NCI-H2029 treated with DMSO at 0.1 percent for 48 hours (cell line): ENCODE measurements at places on chromosomes 16 and 17.

DNA sequence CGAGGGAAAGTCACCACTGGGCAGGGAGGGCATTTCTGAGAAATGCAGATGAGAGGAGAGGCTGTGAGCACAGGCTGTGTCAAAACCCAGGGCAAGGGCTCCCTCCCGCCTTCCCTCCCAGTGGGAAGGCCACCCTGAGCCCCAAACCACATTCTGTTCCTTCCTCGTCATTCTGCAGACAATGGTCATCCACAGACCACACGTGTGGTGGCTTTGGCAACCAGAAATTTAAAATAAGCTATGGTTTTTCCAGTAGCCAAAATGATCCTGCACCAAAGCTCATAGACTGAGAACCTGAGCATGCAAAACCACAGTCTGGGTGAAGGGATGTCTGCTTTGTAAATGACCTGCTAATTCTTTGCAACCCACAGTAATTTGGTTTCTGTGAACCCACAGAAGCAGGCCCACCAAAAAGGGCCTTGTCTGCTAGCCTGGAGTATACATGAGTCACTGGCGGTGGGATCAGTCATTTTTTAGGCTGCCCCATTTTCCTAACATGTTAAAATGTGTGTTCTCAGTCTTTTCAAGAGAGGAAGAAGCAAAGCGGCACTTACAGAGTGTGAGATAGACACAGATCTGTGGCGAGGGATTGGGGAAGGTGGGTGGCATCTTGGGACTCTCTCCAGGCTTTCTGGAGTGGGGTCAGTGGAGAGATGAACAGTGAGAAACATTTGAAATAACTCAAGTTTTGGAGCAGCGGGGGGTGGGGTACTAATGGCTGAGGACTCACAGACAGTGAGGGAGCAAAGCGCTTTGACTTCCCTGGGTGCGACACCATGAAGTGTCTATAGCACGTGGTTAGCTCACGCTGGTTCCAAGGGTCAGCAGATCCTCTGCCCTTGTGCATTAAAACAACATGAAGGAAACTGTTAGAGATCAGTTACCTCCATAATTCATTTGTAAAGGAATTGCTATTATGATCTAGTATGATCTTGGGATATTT lies 20.5 kb downstream of the GRB7 start:
- DNase-seq, result no peak

DNA sequence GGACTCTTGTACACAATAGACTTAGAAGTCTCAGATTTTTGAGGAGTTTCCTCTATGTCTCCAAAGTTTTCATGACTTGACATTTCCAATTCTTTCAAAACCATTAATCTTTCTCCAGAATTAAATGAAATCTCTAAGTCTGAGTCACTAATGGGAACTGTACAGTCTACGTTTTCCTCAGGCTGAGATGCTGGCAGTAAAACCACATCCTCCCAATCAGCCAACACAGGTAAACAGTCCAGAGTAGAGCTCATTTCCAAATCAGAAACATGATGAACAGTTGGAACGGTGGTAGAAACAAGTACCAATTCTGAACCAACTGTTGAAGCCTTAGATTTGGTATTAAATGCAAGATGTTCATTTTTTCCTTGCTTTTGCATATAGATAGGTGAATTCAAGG lies 7.9 kb downstream of the ERI2 start:
- DNase-seq, result no peak

GRCh38 chr17:76189247-76189646 lies 48.2 kb upstream of the FOXJ1 start:
- DNase-seq, result no peak

DNA sequence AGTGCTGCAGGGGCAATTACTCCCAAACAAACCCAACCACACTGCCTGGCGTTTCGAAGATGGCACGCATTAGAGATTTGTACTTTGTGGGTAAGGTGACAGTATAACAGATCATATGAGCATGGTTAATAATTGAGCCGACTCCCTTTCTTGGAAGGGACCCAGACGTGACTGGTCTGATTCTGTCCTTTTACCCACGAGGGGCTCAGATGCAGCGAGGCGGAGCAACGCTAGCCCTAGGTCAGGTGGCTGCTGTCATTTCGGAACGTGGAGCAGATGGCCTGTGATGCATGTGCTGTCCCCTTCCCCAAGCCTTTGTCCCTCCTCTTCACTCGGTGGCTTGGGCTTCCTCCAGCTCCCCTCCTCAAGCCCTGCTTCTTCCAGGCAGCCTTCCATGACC lies 84.2 kb downstream of the SNX29 start:
- no peak for DNase-seq

DNA sequence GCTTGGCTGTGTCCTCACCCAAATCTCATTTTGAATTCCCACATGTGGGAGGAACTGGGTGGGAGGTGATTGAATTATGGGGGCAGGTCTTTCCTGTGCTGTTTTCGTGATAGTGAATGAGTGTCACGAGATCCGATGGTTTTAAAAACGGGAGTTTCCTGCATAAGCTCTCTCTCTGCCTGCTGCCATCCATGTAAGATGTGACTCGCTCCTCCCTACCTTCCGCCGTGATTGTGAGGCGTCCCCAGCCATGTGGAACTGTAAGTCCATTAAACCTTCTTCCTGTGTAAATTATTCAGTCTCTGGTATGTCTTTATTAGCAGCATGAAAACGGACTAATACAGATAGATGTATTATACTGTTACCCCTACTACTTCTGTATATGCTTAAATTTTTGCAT lies 3.6 kb downstream of the SPATA33 start:
- no peak for DNase-seq

DNA sequence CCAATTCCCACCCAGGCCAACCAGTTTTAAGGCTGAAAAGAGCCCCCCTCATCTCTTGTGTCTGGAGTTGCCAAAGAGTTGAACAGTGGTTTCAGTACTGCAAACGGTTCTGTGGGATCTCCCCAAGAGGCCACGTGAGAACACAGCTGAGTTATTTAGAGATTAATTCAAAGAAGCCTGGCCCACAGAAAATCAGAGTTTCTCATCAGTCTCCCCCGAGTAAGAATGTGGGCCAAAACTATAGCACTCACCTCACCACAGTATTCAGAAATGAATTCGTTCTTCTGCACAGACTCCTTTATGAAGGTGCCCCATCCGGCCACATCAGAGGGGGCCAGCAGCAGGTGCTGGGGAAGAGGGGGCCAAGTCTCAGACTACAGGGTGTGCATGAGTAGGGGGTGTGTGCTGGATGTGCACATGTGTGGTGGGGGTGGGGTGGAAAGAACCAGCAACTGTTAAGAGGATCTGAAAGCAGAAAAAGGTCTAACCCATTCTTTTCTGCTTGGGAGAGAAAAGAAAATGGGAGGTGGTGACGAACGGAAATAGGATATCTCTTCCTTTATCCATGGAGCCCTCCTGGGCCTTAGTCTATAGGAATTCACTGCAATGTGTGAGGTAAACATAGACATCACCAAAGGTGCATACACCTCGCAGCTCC lies 22.6 kb downstream of the CNTNAP1 start:
- DNase-seq, result no peak

DNA sequence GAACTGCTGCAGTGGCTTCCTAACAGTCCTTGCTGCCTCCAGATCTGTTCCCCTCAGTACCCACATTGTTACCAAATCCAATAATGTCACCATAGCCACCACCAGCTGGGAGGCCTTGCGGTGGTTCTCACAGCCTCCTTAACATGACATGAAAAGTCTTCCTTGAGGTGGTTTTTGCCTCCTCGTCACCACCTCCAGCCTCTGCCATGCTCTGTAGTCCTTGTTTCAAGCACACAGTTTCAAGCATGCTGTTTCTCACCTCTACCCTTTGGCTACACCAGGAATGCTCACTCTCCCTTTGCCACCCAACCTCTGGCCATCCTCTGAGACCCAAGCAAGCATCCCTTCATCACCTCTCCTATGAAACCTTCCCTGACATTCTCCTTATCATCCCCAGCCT lies 47.2 kb downstream of the DNAH9 start:
- no peak for DNase-seq

- no peak for DNase-seq
These were observed 46.7 kb upstream of the ZC3H18 start for GRCh38 chr16:88523309-88524161.

- no peak for DNase-seq
These were observed 27.1 kb downstream of the USP31 start for GRCh38 chr16:23122144-23122543.

DNA sequence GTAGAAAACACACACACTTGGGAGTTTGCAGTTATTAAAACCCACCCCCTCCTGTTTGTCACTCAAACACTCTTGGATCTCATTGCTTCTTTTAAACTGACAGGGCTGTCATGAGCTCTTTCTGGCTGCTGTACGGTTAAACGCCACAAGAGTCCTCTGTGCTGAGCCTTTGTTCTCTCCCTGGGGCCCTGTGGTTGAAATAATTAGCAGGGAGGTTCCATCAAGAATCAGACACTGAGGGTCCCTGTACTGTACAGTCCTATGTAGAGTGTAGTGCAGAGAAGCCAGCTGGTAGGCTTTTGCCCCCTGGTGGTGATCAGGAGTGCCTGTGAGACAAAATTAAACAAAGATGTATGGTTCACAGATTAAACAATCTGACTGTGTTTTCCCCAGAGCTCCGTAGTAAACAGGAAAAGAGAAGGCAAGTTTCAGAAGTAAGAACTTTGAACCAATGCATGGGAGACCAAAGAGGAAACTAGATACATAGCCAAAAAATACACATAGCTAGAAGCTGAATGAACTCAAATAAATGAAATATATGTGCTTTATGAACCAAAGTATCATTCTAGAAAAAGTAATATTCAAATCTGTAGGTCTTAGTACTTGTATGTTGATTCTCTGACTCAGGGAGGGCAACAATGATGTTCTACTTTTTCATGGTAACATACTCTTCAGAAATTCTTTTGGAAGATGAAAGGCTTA lies 1.4 kb upstream of the SSH2 start:
- peak; percentile 75 for DNase-seq

DNA sequence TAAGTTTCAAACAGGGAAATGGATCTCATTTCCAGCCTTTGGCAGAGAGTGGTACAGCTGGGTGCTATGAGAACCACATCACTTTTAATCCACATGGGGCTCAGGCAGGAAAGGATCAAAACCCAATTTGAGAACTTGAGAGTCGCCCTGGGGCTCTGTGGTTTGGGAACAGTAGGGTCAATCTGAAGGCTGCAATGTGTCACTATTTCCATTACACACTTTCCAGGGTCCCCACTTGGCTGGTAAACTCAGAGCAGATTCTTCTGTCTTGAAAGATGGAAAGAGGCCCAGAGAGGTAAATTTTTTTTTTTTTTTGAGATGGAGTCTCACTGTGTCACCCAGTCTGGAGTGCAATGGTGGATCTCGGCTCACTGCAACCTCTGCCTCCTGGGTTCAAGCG lies 6.7 kb upstream of the HIGD1B start:
- DNase-seq, result no peak

- DNase-seq, result no peak
These were observed 174.3 kb downstream of the FTO start for GRCh38 chr16:53878216-53878615.

DNA sequence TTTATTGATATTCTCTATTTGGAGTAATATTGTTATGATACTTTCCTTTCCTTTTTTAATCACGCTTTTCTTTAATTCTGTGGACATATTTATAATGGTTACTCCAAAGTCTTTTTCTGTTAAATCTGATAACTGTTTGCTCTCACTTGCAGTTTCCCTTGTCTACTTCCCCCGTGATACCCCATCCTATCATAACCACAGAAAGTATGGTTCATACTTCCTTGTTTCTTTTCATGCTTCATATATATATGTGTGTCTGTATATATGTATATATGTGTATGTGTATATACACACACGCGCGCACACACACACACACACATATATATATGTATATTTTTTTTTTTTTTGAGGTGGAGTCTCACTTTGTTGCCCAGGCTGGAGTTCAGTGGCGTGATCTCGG lies 23.5 kb downstream of the SPECC1 start:
- DNase-seq, result no peak

DNA sequence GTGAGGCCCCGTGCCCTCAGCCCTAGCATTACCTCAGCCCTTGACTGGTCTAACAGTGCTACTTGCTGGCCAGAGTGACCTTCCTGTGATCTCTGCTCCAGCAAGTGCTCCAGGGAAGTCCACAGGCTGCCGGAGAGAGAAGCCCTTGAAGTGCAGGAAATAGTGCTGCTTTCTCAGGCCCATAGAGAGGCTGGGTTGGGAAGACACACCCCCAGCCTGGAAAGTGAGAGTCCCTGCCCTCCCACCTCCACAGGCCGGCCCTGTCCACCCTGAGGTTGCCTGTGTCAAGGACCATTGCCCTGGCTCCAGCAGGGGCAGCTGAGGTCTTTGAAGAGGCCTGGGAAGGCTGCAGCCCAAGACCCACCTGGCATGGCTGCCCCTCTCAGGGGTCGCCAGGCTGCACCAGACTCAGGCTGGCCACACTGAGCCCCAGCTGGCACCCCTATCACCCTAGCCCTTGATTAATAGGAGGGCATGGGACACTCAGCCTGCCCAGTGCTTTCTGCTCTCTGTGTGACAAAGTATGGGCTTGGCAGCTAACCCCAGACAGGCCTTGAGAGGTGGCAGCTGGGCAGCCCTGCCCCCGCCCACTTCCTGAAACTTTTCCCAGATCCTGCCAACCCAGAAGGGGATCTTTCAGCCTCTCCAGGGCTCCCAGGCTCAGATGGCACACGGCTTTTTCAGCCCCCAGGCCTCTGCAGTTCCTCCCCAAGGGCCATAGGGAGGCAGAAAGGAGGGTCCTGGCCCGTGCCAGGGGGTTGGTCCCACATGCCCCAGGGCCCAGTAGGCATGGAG lies 21.7 kb downstream of the ATP6V0D1 start:
- DNase-seq, result peak; percentile 7

- DNase-seq, result peak; percentile 82
These were observed 9.7 kb upstream of the NXPH3 start for GRCh38 chr17:49565948-49566491.

DNA sequence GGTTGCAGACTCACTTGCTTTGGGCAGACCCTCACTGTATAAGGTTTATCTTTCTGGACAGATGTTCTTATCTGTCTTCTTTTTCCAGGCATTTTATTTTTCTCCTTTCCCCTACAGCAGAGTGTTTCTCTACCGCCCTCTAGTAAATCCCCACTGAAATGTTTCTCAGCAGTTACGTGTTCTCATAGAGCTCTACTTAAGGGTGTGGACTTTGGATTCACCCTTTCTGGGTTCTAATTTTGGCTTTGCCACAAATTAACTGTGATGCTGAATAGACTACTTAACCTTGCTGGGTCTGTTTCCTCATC lies 2.0 kb downstream of the ADAT1 start:
- no peak for DNase-seq

GRCh38 chr16:54648575-54648974 lies 282.1 kb upstream of the IRX5 start:
- DNase-seq, result no peak

GRCh38 chr17:64491034-64491860 lies 5.6 kb downstream of the POLG2 start:
- no peak for DNase-seq

DNA sequence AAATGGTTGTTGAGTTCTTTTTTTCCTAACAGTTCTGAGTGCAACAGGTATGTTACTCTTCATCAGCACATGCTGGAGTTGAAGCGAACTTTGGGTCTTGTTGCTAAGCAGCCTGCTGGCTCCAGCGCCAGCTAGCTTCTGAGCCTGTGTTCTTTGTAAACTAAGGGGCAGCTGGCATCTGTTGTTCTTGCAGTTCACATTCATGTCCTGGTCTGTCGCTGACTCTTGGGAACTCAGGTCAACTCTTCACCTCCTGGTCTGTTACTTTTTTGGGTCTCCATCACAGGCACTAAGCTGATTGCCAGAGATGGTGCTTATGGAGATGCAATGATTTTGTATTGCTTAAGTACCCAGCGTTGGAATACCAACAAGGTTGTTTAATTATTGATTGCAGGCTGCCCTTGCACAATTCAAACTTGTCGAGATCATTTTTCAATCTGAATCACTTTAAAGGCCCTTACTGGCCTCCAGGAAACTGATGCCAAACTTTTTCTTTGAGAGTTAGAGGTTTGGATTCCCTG lies 40.9 kb downstream of the USP10 start:
- no peak for DNase-seq

- no peak for DNase-seq
These were observed 687.3 kb downstream of the CDH11 start for GRCh38 chr16:64434526-64435069.
